Activated CD4-positive, alpha-beta T cell treated with anti-CD3 and anti-CD28 coated beads, Interleukin-2, amount 10 ng/mL, durations not matched to agents 24 days and 14 days (primary cell): ENCODE measurements at places on chromosomes 16 and 17. TPM values are rescaled to one million over a fixed set of nuclear protein-coding genes. Genes with fewer than 3 reads are reported as not detected.

DNA sequence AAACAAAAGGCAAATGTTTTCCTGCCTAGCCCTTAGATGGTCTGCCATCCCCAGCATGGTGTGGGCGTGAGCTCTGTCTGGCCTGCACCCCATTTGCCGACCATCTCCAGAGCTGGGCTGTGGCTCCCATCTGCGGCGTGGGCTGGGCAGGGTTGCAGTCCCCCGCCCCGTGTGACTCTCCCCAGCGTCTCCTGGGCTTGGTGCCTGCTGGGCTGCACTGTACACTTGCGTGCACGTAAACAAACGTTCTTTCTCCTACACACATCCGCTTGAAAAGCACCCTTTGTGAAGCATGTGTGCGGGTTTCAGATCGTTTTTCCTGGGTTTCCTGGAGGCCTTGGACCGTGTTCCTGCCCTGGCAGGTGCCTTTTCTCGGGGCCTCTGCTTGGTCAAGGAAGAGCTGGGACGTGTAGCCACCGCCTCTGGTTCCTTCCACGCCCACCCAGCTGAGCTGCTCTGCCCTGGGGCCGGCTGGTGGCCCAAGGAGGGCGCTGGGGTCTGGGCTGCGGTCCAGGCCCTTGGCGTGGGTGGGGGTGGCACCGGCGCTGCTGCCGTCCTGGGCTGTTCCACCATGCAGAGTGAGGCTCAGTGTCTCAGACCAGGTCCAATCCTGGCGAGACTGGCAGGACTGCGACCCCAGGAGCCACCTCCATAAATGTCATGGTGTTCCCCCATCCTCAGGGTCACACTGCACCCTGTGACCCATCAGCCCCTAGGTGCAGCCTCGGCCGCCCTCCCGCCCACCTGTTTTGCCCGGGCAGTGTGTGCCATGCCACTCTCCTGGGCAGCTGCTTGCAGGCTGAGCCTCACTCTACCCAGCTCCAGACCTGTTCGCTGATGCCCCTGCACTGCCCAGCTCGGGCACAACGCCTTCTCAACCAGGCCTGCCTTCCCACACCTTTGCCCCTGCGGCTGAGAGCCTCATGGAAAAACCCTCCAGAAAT lies 9.9 kb upstream of the BAIAP3 start:
- DNase-seq: no peak

Gene NPIPB13
- 14.5 and 21.1 TPM in 2 replicates for total RNA-seq

DNA sequence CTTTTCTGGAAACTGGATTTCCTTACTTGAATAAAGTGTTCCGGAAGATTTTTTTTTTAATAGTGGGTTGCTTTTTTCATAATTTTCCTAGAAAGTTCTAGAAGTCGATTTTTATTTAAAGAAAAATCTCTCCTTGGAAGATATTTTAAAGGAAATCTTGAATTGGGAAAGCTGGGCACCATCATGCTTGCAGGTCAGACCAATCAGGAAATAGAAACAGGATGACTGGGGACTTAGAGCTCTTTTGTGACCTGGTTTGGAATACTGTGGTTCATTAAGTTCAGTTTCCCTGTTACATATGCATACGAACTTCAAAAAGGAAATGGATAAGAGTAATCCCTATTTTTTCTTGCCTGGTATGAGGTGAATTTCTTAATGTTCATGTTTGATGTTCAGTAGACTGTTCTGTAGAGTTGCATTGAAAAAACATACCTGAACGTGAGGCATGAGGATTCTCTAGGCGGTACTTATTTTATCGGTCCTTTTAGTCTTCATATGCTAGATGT lies 1.2 kb downstream of the NFATC3 start:
- DNase-seq: no peak

Gene NPIPB8
- 1.3 and 2.4 TPM in 2 replicates for total RNA-seq

DNA sequence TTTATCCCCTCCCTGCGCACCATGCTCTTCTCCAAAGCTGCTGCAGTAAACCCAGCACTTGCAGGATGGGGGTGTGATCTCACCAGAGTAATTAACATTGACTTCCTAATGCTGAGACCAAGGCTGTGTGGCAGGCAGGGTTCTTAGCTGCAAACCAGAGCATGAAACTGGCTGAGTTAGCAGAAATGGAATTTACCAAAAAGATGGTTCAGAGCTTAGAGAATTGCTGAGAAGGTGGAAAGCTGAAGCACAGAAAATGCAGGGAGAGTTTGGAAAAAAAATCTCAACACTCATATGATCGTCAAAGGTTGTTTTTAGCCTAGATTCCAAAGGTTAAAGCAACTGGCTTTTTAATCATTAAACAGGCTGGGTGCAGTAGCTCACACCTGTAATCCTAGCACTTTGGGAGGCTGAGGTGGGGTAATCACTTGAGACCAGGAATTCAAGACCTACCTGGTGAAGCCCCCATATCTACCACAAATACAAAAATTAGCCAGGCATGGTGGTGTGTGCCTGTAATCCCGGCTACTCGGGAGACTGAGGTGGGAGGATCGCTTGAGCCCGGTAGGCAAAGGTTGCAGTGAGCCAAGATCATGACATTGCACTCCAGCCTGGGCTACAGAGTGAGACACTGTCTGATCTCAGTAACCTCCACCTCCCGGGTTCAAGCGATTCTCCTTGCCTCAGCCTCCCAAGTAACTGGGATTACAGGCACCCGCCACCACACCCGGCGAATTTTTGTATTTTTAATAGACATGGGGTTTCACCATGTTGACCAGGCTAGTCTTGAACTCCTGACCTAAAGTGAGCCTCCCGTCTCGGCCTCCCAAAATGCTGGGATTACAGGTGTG lies 6.0 kb upstream of the TXNDC11 start:
- DNase-seq: no peak

Gene MRPL10
- total RNA-seq: 55.0 and 58.3 TPM in 2 replicates

Gene CD79B
- 24.4 and 29.2 TPM in 2 replicates for total RNA-seq

GRCh38 chr16:3187798-3188674 lies at the start of gene OR1F1:
Gene OR1F1 (plus strand): TSS chr16:3188204.
- peak; percentile 87 for DNase-seq

- peak; percentile 61 for DNase-seq
These were observed at the start of gene MRC2 for GRCh38 chr17:62627219-62627903. Gene MRC2 (plus strand): TSS chr17:62627670. CDS start chr17:62627803, 133 bp downstream.

DNA sequence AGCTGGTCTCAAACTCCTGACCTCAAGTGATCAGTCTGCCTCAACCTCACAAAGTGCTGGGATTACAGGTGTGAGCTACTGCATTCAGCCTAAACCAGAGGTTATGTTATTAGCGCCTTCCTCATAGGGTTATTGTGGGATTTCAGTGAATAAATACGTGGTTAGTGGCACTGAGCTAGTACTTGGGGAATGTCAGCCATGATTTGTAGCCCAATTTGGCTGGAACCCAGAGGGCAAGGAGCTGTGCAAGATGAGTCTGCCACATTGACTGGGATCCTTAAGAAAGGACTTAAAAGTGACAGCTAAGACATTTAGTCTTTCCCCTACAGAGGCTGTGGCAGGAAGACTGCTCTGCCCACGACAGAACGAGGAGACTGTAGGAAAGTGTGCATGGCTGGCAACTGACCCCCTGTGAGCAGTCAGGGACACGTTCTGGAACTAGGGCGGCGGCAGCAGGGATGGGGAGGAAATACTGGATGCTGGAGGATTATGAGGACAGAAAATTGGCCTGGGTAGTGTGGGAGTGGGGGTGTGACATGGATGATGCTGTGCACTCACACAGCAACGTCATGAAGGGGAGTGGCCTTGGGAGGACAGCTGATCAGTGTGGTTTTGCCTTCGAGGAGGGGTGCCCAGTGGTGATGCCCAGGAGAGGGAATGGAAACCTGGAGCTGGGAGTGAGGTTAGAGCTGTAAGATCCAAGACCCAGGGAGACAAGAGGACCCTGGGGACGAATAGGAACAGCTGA lies 14.6 kb downstream of the ATP5PD start:
- DNase-seq: peak; percentile 87

DNA sequence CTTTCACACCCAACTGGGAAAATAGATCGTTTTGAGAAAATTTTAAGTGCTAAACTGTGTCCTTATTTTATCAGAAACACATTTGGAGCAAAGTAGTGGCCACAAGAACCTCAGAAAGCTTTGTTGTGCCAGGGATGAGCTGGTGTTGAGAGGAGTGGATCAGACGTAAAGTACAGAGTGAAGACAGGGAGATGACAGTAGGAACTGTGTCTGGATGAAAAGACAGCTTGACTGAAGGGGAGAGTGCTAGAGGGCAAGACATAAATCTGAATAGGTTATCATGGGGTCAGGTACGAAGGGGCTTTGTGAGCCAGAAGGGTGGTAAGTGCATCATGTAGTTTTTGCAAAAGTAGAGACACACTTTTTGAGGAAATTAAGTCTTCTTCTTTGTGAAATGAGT lies 39.3 kb upstream of the CARMIL2 start:
- DNase-seq: no peak

GRCh38 chr16:11152677-11153331 lies 103.2 kb downstream of the SOCS1 start:
- DNase-seq: no peak

Gene HSD17B2
- total RNA-seq: not detected in 2 replicates

GRCh38 chr17:50967795-50968194 lies 101.6 kb upstream of the TOB1 start:
- no peak for DNase-seq

DNA sequence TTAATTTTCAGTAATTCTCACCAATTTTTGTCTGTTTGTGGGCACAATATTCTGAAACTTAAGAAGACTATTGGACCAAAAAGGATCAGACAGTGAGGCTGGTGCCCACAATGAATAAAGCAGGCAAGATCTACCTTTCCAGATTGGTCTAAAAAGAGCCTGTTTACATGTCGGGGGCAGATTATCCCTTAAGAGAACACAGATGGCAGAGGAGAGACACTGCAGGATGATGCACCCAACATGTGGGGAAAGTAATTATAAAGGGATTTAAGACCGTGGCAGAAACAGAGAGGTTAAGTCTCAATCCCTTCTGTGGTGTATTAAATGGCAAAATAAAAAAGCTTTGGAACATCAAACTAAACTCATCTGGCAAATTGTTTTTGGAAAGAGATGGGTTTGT lies 331.8 kb upstream of the CDH11 start:
- no peak for DNase-seq

GRCh38 chr17:64938925-64939474 lies 19.7 kb upstream of the LRRC37A3 start:
- DNase-seq: peak; percentile 83

DNA sequence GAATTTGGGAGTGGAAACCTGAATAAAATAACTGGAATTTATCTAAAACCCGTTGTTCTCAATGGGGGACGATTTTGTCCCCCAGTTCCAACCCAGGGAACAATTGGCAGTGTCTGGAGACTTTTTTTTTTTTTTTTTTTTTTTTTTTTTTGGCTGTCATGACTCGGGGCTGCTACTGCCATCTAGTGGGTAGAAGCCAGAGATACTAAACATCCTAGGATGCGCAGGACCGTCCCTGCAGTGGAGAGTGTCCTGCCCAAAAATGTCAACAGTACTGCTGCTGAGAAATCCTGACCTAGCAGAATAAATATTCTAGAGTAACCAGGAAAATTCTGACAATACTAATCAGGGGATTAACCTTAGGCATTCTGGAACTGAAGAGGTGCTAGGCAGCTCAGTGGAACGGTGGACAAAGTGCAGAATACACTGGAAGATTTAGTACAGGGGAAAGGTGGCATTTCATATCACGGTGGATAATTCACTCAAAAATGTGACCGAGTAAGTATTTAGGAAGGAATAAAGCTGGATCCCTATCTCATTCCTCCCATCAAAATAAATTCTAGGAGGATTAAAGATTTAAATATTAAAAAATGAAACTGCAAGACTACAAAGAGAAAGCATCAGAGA lies 107.6 kb downstream of the SPECC1 start:
- DNase-seq: peak; percentile 87

GRCh38 chr17:65558683-65559460 lies 2.6 kb downstream of the AXIN2 start:
- DNase-seq: peak; percentile 69

Gene LPO
- total RNA-seq: not detected in 2 replicates
